ENCODE measurements at places on chromosomes 3 and 15. TPM values are rescaled to one million over a fixed set of nuclear protein-coding genes. Genes with fewer than 3 reads are reported as not detected.
A peak's percentile ranks its signal among the peaks of the same experiment; 100 is the strongest.

Gene SLC25A26
- 33.4 TPM for total RNA-seq

Gene IGSF10
- 0.06 TPM for total RNA-seq

Gene CCR9
- total RNA-seq, result not detected

Gene KPNA4
- total RNA-seq, result 209 TPM

Gene OR5K2
- not detected for total RNA-seq

Gene TTC23
- total RNA-seq, result 8.8 TPM

DNA sequence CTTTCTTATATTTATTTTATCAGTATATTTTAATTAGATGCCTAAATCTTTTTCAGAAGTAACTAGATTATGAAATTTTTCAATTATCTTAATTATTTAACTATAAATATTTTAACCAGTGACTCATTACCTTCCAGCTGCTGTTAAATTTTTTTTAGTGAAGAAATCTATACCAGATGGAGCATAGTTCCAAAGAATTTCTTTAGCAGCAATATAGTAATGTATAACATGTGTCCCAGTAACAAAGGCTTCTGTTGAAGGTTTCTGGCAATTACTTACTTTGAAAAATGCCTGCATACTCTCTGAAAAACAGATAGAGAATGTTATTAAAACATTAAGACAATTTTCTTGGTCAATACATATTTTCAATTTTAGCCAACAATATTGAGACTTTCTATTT lies 45.1 kb upstream of the CP start:
- no peaks in the 10 kb centered on the region for H3K4me1 ChIP-seq
- H3K27me3 ChIP-seq, result no peaks in the 10 kb centered on the region
- no peak overlapping the region for H3K4me3 ChIP-seq

- H3K36me3 ChIP-seq, result no peaks in the 10 kb centered on the region
- no peaks in the 10 kb centered on the region for H3K27me3 ChIP-seq
- H3K4me1 ChIP-seq, result no peaks in the 10 kb centered on the region
- no peak for DNase-seq
Measured at GRCh38 chr15:27473845-27474244, 502.9 kb downstream of the GABRG3 start.

DNA sequence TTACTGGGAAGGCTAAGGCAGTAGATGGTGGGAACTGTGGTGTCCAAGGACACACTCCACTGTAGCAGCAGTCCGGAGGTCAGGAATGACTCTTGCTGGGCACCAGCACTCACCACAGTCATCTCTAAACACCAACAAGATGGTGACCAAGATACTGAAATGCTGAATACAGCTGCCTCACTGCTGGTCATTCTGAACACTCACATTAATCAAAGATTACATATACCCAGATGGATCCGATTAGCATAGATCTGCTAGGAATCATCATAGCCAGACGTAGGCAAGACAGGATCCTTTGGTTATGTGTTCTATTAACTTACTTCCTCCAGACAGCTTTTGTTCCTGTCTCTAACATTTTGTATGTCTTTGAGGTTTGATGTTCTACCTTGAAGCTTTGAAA lies 134.9 kb upstream of the BFSP2 start:
- DNase-seq, result no peak
- no peaks in the 10 kb centered on the region for H3K36me3 ChIP-seq
- no peaks in the 10 kb centered on the region for H3K4me1 ChIP-seq
- H3K27ac ChIP-seq, result no peak overlapping the region

- peaks cover 25% of the 10 kb centered on the region for H3K4me1 ChIP-seq
- H3K36me3 ChIP-seq, result no peaks in the 10 kb centered on the region
- peaks cover 9% of the 10 kb centered on the region for H3K27me3 ChIP-seq
- H3K4me3 ChIP-seq, result no peak overlapping the region
- no peak for DNase-seq
- H3K27ac ChIP-seq, result no peak overlapping the region
Measured at GRCh38 chr15:73922186-73923151, 3.8 kb upstream of the LOXL1 start.

DNA sequence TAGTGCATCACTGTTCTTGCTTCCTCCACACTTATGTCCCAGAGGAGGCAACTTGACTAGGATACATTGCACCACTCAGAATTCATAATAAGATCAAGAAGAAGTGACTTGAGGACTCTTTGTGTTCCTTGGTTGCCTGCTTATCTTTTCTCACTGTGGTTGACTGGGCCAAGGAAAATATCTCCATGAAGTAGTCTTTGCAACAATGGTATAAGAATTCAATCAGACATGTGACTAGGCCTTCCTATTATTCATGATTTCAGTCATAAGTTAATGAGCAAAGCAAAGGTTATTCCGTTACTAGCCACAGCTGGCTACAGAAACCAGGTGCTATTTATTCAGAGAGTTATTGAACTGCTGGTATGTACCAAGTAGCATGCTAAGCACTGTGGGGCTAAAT lies 359.3 kb downstream of the RORA start:
- H3K27me3 ChIP-seq, result no peaks in the 10 kb centered on the region
- H3K4me1 ChIP-seq, result no peaks in the 10 kb centered on the region
- H3K27ac ChIP-seq, result no peak overlapping the region
- no peak overlapping the region for H3K4me3 ChIP-seq
- DNase-seq, result no peak

DNA sequence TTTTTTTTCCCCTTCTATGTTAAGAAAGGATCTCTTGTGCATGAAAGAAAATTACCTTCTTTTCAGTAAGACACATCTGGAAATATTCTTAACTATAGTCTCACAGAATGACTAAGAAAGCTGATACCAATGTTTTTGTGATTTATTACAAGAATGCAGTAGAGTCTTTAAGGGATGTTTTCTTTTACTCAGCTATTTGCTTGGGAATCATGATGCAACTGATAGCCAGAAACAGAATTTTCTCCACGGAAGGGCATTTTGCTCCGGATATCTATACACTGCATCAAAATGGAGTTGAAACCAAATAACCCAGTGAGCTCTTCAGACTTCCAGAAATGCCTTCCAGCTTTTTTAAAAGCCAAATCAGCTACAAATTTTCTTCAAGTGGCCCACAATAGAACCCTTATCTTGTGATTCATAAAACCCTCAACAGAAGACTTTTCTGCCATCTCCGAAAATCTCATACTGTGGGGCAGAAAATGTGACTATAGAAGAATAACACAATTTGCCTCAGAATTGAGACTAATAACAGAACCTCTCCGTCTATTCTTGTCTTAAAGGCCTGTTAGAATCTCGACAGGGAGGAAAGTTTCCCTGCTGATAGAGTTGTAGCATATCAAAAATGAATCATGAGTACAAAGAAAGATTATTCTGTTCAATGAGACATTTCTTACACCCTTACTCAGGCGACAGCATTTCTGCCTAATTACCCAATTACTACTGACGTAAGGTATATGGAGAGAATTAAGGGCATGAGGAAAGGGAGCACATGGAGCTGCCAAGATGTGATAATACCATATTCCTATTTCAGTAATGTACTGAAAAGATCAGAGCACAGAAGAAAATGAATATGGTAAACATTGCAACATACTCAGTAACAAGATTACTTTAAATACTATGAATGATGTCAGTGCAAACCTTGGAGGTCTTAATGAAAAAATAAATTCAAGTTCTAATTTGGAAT lies 900.1 kb downstream of the ROBO1 start:
- H3K4me3 ChIP-seq, result no peak overlapping the region
- H3K27ac ChIP-seq, result no peak overlapping the region
- peaks cover 17% of the 10 kb centered on the region for H3K4me1 ChIP-seq
- H3K27me3 ChIP-seq, result no peaks in the 10 kb centered on the region
- no peaks in the 10 kb centered on the region for H3K36me3 ChIP-seq
- DNase-seq, result no peak

DNA sequence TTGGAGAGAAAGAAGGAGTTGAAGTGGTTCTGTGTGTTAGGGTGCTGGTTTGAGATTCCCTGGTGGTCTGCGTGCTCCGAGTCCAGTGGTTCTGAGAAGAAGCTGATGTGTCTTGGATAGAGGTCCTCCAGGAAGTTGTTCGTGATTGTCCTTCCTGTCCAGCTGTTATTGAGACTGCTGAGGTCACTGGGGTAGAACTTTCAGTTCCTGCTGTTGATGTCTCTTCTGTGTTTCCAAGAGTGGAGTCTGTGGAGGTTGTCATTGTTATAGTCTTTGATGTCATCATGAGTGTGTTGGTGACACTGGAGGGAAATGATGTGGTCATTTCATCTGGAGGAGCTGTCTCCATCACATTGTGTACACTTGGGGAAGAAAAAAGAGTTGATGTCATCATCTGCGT lies 20.8 kb downstream of the MUC4 start:
- no peak for DNase-seq
- no peak overlapping the region for H3K4me3 ChIP-seq
- no peak overlapping the region for H3K27ac ChIP-seq
- H3K4me1 ChIP-seq, result no peaks in the 10 kb centered on the region

- H3K27ac ChIP-seq, result peak overlapping the region; percentile 46
- H3K36me3 ChIP-seq, result no peaks in the 10 kb centered on the region
- no peak for DNase-seq
- H3K4me1 ChIP-seq, result peaks cover 40% of the 10 kb centered on the region
- no peak overlapping the region for H3K4me3 ChIP-seq
- no peaks in the 10 kb centered on the region for H3K27me3 ChIP-seq
Measured at GRCh38 chr15:71148048-71148447, 32.8 kb downstream of the THSD4 start.

DNA sequence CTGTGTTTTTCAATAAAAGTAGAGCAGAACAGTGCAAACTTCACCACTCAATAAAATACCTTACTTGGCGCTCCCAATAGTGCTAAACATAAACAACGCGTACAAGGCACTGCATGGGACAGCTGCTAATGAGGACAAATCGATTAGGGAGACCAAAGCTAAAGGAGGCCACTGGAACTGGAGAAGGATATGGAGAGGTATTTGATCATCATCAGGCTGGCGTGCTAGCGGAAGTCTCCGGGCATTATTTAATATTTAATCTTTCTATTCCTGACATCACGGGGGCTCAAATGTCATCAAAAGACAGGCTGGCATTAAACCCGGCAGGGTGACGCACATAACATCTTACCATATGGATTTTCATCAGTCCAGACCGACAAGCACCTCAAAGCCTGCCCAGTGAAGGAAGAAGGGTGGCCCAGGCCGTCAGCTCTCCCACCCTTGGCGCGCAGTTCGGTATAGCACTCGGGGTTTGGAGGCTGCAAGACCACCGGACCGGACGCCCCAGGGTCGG lies 604 bp downstream of the CCPG1 start:
- no peak for DNase-seq
- no peaks in the 10 kb centered on the region for H3K27me3 ChIP-seq
- H3K36me3 ChIP-seq, result no peaks in the 10 kb centered on the region
- H3K4me1 ChIP-seq, result peaks cover 31% of the 10 kb centered on the region

- peaks cover 18% of the 10 kb centered on the region for H3K4me1 ChIP-seq
- H3K4me3 ChIP-seq, result no peak overlapping the region
- no peaks in the 10 kb centered on the region for H3K27me3 ChIP-seq
Measured at GRCh38 chr15:45386974-45387373, 8.6 kb upstream of the GATM start.

- DNase-seq, result peak; percentile 80
- H3K27me3 ChIP-seq, result no peaks in the 10 kb centered on the region
- peak overlapping the region; percentile 90 for H3K4me3 ChIP-seq
Measured at GRCh38 chr3:150763841-150764483, 993 bp upstream of the SIAH2 start.

DNA sequence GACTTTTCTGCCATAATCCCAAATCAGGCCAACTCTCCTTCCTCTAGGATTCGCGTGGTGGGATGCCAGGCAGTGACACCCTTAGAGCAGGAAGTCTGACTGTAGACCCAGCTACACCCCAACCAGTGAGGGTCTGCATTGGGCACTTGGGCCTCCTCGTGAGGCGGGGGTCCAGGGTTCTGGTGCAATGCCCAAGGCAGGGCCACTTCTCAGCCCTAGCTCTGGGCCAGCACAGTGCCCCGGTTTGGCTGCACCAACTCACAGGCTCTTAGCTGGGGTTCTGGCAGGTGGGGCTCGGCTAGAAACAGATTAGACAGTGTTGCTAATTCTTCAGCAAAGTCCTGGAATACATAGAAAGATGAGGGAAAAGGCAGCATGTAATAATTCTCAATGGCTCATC lies 12.7 kb downstream of the CDAN1 start:
- H3K4me1 ChIP-seq, result no peaks in the 10 kb centered on the region
- no peaks in the 10 kb centered on the region for H3K27me3 ChIP-seq
- no peak overlapping the region for H3K4me3 ChIP-seq

GRCh38 chr3:36800533-36801116 lies 36.3 kb upstream of the DCLK3 start:
- H3K4me3 ChIP-seq, result no peak overlapping the region
- H3K36me3 ChIP-seq, result no peaks in the 10 kb centered on the region
- no peaks in the 10 kb centered on the region for H3K4me1 ChIP-seq
- no peaks in the 10 kb centered on the region for H3K27me3 ChIP-seq

DNA sequence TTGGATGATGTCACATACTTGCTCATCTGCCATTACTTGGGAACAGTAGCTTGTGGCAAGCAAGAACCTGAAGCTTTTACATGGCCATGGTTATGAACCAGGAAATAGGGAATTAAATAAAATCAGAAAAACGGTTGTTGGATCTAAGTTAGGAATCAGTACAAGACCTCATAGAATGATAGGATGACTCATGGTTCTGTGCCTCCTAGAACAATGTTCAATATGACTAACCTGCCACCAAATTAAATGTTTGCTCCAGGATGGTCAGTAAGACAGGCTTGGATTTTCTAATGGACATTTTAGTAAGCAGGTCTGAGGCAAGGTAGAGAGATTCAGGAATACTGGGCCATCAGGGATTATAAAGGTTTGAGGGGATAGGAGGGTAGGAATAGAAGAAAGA lies 218.9 kb downstream of the PLOD2 start:
- no peak for DNase-seq
- no peaks in the 10 kb centered on the region for H3K27me3 ChIP-seq

DNA sequence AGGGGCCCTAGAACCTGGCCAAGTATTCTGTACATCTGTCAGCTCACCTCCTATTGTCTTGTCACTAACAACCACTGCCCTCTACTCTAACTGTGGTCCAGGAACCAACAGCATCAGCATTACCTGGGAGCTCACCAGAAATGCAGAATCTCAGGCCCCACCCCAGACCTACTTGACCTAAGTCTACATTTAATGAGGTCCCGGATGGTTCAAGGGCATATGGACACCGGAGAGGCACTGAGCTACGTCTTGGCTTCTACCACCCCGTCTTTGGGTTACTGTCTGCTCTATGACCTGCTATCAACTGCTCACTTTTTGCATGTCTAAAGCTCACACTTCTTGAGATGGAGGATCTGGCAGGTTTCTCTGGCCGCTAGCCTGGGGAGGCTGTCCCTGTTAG lies 8.1 kb downstream of the GALNT15 start:
- H3K4me3 ChIP-seq, result no peak overlapping the region
- H3K27ac ChIP-seq, result no peak overlapping the region
- peaks cover 16% of the 10 kb centered on the region for H3K4me1 ChIP-seq
- DNase-seq, result no peak
- H3K27me3 ChIP-seq, result no peaks in the 10 kb centered on the region

DNA sequence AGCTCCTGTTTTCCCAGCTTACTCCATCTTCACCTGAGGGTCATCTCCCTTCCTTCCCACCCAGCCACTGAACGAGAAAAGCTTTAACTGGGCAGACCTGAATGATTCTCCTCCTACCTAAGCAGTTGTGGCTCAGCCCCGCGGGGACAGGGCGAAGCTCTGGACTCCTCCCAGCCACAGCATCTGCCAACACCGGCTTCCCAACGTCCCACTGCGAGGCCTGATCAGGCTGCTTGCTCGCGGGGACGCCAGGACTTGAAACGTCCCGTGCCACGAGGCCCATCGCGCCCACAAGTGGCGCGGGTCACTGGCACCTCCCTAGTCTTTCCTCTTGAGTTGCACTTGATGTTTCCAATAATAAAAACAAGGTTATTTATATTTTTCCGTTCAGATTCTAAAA lies at the start of gene SPATA16:
SPATA16 (minus strand) TSS at position 250 of the 400 bp plus-strand sequence. CDS start 23,504 bp downstream, outside the sequence.
- H3K4me1 ChIP-seq, result no peaks in the 10 kb centered on the region
- H3K36me3 ChIP-seq, result no peaks in the 10 kb centered on the region
- no peak within 1 kb of the TSS for H3K27ac ChIP-seq
- DNase-seq, result no peak
